ENCODE measurements at places on chromosomes 4 and X.

- no peak for DNase-seq
Observed at GRCh38 chr4:77852892-77853495, 9.6 kb upstream of the MRPL1 start.

GRCh38 chr4:89538171-89538570 lies 230.6 kb upstream of the GPRIN3 start:
- no peak for DNase-seq

DNA sequence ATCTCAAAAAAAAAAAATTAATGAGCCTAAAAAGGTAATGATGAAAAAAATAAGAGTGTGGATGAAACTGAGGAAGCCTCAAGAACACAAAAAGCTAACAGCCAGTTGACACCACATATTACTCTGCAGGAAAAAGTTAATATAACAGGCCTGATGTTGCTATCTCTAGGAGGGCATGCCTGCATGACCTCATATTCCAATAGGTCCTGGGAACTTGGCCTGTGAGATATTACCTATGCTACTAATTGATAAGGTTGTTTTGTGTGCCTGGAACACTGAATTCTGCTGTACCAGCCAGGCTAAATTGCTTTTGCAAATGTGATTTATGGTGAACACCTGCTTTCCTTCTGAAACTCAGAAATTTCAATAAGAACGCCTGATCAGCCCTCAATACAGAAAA lies 15.9 kb downstream of the SLC9A7 start:
- no peak for DNase-seq

DNA sequence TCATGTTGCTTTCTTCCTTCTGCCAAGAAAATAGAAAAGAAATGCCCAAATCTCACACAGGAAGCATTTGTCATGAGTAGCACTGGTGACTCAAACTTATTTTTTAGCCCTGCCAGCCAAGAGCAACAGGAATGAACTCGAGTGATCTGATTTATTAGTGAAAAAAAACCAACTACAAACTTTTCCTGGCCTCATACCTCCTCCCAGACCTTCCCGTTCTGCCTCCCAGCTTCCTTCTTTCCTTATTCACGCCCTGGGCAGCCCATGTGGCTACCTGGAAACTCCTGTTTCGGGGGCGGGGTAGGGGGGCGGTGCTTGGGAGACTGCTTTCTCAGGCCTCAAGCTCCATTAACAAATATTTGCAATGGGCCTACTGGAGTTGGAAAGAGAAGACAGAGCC lies 178.5 kb downstream of the NHS start:
- DNase-seq, result no peak

DNA sequence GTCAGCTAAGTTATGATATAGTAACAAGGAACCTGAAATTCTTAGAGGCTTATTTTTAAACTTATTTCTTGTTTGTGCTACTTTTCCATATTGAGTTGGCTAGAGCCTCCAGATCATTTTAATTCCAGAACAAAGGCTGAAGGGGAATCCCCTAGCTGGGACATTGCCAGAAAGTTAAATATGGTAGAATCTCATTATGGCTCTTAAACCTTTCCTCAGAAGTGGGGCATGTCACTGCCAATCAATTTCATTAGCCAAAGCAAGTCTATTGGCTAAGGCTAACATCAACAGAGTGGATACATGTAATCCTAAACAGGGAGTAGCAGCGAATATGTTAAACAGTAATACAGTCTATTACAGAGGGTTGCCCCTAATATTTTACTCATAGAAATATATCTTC lies 47.0 kb downstream of the FTHL17 start:
- DNase-seq, result no peak

- no peak for DNase-seq
Observed at GRCh38 chr4:132691668-132692067, 457.4 kb upstream of the PCDH10 start.

DNA sequence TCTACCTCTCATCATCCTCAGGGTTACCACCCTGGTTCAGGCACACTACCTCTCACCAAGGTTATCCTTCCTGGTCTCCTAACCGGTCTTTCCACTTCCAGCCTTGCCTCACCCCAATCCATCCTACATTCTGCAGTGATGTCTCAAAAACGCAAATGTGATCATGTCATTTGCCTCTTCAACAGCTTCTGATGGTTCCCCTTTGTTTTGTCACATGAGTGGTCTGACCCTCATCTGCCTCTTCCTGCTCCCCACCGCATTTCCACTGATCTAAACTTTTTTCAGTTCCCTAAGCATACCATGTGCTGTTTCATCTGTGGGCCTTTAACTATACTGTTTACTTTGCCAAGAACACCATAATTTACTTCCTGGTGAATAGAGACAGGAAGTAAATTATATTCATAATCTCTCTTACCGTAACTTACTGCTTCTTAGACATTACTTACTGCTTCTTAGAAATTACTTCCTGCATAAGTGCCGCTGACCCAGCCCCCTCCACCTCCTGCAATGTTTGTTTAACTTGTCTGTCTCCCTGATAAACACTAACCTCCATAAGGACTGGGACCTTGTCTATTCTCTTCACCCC lies 27.1 kb upstream of the NSUN7 start:
- DNase-seq, result no peak

- DNase-seq, result no peak
Observed at GRCh38 chr4:36385951-36386571, 104.6 kb downstream of the DTHD1 start.

GRCh38 chr4:173167758-173168395 lies 734 bp upstream of the GALNT7 start:
- no peak for DNase-seq

All from stimulated activated CD8-positive, alpha-beta memory T cell treated with anti-CD3 and anti-CD28 coated beads, Interleukin-7, amount 100 ng/mL, for 1 hour (primary cell).